ENCODE measurements at places on chromosomes 1 and 21.

GRCh38 chr1:60273185-60273584, 199.6 kb upstream of the C1orf87 start:
- no peak for DNase-seq

DNA sequence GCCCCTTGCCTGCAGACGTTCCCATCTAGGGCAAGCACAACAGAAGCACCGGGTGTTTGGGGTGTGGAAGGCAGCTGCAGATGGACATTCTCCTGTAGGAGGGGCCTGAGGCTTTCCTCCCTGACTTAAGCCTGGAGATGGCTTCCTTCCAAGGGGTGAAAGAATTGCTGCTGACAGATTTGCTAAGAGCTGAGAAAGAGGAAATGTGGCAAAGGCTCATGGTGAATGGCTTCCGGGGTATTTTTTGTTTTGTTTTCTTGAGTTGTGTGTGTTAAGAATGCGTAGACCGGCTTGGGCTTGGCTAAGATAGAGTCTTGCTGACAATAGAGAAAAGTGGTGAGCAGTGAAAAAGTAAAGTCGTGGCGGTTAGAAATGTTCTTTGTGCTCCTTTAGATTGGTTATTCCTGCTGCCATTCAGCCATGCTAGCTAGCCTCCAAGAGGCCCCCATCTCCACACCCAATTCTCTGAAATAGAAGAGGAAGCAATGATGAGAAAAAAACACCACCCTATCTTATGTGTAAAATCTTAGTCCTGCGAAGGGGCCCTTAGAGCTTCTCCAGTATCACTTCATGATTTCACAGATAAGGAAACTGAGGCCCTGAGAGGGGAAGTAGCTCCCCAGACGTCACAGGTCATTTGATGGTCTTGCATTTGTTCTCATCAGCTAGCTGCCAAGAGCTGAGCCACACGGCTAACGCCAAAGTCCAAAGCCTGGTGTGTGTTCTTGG, 36.9 kb downstream of the EIF2D start:
- peak; percentile 49 for DNase-seq

GRCh38 chr1:59673573-59674450, 140.9 kb upstream of the HOOK1 start:
- peak; percentile 42 for DNase-seq

- DNase-seq: no peak
These were observed 127.6 kb downstream of the CYYR1 start for GRCh38 chr21:26445440-26445839.

GRCh38 chr1:114379987-114380386, 131.0 kb downstream of the TRIM33 start:
- no peak for DNase-seq

GRCh38 chr1:46062651-46063319, 69.6 kb downstream of the PIK3R3 start:
- peak; percentile 20 for DNase-seq

DNA sequence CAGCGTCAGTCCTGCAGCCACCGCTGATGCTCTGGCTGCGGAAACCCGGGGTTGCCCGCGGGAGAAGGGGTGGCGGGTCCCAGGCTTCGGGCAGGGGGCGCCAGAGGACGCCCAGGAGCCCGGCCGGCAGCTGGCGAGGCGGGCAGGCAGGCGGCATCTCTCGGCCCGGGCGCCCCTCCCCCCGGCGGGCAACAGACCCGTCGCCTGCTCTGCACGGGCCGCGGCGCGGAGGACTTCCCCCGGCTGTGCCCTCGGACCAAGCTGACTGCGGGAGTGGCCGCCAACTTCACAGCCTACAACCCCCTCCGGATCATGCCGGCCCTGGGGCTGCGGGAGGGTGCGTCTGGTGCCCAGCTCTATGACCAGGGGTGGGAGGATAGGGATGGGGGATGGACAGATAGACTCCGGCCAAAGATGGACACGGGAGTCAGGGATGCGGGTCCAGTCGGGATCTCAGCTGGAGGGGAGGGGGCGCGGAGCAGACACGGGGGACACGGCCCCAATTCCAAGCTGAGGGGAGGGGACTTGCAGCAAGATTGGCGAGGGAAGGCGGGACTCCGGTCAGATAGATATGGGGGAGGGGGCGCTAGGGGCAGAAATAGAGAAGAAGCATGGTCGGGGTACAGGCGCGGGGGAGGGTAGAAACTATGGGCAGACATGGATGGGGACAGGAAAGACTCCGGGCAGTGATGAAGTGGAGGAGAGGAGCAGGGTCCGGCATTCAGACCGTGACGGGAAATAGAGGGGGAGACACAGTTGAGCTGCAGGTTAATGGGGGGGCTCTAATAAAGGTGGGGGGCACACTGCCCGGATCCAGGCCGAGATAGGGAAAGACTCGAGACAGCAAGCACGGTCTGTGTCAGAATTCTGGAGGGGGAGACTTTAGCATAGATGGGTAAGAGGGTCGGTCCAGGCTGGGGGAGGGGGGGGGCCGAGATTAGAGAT, 1.1 kb downstream of the ADGRB2 start:
- peak; percentile 71 for DNase-seq

- DNase-seq: no peak
These were observed 10.0 kb downstream of the MAEL start for GRCh38 chr1:166999075-166999474.

GRCh38 chr1:236075848-236076247, 11.0 kb upstream of the NID1 start:
- DNase-seq: no peak

DNA sequence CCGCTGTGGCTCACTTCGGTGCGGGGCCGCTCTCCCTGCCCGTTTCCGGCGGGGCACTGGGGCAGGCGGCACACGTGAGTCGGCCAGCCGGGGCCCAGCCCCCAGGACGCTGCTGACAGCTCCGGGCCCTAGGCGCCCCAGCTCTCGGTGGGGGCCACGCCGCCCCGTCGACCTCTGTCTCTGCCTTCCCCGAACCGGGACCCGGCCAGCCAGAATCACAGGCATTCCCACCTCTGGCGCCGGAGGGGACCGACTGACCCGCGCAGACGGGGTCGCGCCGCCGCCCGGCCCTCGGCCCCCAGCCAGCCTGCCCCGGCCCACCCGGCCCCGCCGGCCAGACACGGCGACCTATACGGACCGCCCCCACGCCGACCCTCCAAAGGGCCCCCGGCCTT, 755 bp downstream of the SCMH1 start:
- peak; percentile 76 for DNase-seq

DNA sequence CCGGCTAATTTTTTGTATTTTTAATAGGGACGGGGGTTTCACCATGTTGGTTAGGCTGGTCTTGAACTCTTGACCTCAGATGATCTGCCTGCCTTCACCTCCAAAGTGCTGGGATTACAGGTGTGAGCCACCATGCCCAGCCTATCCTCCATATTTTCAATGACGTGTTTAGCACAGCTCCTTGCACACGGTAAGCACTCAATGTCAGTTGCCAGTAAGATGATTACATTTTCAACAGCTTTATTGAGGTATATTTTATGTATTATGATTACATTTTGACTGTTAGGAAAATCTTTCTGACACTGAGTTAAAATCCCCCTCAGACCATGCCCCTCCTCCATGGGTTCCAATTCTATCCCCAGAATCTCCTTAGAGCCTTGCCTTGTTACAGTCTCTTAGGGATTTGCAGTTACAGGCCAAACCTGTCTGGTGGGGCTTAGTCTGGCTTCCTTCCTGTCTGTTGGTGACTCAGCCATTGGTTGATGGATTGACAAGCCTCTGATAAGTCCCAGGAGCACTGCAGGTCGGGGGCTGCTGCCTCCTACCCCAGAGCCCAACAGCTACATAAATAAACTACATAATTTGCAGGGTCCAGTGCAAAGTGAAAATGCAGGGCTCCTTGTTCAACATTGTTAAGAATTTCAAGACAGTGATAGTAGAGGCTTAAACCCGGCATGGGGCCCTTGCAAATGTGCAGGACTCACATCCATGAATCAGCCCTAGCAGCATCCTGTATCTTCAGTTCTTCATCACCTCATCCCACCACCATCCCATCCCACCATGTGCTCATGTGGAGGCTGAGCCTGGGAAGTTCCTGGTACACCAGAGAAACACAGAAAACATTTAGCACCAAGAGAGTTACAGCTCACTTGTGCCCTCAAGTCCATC, 23.4 kb downstream of the COA7 start:
- no peak for DNase-seq

DNA sequence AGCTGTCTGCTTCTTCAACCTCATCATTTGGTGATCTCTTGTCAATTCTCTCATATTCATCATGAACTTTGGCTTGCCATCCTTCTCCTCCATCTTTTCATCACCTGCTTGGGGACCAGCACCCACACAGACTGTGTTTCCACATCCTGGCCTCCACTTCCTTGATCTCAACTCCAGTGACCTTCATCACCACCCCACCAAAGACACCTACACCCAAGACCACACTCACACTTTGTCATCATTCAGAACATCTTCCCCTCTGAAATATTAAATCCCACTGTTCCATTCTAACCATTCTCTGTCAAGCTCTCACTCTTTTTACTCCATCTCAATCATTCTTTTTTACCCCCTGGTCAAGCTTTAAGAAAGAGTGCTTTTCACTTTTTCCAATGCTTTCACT, 115.5 kb upstream of the VAV3 start:
- DNase-seq: no peak

DNA sequence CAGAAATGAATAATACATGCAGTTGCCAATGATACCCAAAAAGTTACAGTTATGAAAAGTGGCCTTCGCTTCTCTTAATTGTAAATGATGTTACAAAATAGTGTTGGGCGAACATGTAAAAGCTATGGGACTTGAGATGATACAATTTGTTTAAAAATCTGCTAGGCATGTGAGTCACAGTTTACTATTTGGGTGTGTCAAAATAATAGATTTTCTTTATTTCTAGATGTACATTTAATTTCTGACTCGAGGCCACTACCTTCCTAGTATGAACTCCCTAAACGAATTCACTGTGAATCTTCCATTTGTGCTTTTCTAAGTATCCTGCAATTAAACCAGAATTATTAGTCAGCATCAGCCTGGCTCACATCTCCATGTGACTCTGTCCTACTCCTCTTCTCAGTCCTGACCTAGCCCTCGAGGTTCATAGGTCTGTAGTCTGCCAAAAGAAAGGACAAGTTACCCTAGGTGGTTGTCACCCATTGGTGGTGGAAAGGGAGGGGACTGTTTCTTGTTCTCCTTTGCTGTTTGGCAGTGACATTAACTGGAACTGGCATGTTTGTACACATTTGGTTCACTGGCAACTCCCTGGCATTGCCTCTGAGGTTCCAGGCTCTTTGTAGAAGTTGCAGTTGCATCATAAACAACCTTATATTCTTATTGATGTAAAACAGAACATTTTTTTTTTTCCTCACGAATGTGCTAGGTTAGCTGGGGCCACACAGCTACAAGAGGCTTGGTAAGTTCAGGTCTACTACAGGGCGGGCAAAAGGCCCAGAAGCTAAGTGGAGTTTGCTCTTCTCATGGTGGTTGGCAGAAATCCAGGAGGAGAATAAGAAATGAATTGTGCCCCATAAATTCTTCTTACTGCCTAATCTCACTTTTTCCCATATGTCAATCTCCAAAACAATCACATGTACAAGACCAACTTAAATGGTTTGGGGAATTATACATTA, 746.5 kb upstream of the ADAMTS5 start:
- DNase-seq: peak; percentile 62

DNA sequence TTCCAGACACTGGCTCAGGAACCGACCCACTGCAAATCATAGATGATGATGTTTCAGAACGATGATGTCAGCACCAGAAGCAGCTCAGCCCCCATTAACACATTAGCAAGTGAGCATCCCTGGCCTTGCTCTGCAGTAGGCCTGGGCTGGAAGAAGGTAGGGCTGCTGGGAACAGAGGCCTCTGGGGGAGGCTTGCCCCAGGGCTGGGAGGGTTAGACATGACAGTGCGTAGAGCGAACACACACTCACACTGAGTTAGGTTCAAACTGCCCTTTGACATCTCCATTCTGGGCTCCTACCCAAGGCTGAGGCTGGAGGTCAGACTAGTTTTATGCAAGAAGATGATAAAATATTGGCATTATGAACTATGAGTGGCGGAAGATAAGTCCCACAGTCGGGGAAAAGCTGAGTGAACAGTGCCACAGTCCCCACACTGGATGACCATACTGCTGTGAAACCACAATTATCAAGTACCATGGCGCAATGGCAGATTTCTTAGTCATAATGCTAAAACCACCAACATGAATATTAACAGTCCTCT, 91.1 kb downstream of the DMRTB1 start:
- peak; percentile 1 for DNase-seq

DNA sequence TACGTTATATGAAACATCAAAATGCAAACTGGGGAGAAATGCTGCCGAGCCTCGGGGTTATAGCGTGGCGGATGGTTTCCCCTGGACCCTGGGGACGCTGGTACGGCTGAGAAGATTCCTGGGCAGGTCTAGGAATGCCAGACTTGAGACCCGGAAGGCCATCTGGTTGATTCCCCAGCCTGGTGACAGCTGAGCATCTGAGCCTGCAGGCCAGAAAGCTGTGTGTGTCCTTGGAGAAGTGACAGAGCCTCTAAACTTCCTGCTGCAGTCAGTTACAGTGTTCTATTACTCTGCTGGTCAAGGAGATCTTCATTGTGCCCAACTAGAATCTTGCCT, 2.3 kb downstream of the VASH2 start:
- DNase-seq: no peak

DNA sequence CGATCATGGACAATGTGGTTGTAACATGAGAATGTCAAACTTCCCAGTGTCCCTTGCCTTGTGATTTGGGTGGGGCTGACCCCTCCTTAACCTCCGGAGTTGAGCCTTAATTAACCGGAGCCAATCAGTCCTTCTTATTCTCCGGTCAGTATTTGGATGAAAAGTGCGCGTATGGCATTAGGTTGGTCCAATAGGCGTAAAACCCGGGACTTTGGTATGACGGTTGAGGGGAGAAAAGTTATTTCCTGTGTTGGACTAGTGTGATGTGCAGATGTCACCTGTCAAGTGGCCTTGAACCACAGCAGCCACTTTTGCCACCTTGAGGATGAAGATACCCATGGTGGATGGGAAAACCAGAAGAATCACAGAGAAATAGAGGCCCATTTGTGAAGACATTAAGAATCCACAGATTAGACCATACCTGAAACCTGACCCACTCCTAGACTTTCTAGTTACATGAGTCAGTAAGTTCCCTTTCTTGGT, 5.1 kb downstream of the PAFAH2 start:
- no peak for DNase-seq

DNA sequence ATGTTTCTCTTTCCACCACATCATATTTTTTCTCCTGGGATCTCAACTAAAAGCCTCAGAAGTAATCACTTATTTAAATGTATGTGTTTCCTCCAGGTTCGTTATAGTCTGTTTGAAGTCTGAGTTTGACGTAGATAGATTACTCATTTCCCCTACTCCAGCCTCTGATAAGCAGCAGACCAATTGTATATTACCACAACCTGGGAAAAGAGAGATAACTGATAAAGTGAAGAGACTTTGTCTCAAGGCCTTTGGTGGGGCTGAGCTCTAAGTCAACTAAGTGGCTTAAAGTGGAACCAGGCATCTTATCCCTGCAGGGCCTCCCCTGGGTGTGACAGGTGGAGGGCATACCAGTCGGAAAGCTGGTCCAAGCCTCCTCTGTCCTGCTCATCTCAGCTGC, 34.9 kb upstream of the CACNA1E start:
- DNase-seq: no peak

DNA sequence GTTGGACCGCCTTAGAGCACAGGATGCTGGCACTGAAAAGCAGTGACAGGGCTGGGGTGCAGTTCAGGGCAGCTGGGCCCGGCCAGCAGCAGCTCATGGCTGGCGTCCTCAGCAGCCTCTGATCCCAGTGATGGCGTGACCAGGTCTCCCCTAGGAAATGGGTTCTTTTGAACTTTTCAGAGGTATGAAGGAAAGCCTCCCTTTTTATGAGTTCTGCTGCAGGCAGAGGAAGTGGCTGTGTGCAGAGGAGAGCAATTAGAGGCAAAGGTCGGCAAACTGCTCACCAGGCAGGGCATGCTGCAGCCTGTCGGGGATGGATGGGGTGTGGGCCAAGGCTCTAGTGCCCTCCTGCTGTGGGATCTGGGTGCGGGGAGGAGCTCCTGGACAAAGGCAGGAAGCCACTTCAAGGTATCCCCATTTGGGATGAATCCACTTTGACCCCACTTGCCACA, 45.6 kb upstream of the RAB4A start:
- DNase-seq: peak; percentile 86

All from transverse colon (tissue), 4 donors.